ENCODE measurements at places on chromosomes 7 and 10.
A peak's percentile ranks its signal among the peaks of the same experiment; 100 is the strongest.

- peak; percentile 27 for DNase-seq
Measured at GRCh38 chr7:106947244-106947728, 82.2 kb downstream of the PIK3CG start.

GRCh38 chr7:88256906-88257305 lies 37.1 kb upstream of the SRI start:
- no peak for DNase-seq

GRCh38 chr10:16883084-16883483 lies 65.9 kb upstream of the RSU1 start:
- DNase-seq, result no peak

DNA sequence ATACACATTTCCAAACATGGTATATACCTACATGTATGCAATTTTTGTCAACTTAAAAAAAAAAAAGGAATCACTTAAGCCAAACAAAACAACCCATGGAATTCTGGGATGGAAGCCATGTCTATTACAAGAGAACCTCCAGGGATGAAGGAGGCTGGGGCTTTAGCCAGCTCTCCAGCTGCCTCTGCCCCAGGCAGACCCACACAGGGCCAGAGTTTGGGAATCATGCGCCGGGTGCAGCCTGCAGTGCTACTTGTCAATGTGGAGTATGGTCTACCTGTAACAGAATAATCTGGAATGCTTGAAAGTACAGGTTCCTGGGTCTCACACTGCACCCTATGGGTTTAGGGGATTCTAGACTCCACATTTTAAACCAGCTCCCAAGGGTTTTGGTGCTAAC lies 10.8 kb downstream of the ATP6V0E2 start:
- DNase-seq, result no peak

Measured in skeletal muscle cell (primary cell).